ENCODE measurements at places on chromosomes 6 and 20.
A peak's percentile ranks its signal among the peaks of the same experiment; 100 is the strongest.

DNA sequence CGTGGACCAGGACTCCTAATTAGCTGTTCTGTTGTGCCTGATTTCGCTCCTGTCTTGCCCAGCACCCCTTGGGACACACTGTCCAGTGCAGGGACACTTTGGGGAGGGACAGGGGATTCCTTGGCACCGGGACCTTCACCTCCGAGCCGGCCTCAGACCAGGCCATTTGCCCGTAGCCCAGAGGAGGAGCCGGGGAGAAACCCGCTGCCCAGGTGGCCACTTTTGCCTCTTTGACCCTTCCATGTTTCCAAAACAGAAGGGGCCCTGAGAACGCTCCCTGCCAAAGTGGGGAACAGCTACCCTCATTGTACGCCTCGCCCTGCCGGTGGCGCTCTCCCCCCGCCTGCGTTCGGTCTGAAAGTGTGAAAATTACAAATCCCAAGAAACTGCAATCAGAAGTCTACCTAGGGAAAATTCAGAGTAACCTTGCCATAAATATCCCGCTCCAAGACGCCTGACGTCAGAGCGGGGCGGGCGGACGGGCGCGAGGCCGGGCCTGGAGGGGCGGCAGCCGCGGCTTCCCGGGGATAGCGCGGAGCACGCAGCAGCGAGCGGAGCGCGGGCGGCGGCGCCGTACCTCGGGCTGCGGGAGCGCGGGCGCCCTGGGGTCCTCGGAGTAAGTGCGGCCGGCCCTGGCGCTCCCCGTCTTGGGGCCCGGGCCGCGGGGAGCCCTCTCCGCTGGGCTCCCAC, at the start of gene DAAM2:
Gene DAAM2 (plus strand): TSS at position 527 of the 690 bp plus-strand sequence. CDS start 63,927 bp downstream, outside the sequence.
- DNase-seq, result no peak

GRCh38 chr6:63245420-63245819, 34.2 kb downstream of the FKBP1C start:
- no peak for DNase-seq

- no peak for DNase-seq
These were observed 57.3 kb upstream of the SMIM29 start for GRCh38 chr6:34305982-34306708.

DNA sequence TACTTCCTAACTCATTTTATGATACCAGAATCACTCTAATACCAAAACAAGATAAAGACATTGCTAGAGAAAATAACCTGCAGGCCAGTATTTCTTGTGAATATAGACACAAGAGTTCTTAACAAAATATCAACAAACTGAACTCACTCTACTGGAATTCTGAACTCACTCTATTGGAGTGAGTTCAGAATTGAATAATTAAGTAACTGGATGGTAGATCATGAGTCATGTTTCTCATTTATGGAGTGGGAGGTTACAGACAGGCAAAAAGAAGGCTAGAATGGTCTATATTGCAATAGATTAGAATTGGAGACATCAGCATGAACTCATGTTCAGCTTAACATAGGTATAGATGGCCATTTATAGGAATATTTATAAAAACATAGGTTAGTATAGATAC, 26.6 kb upstream of the C6orf58 start:
- no peak for DNase-seq

DNA sequence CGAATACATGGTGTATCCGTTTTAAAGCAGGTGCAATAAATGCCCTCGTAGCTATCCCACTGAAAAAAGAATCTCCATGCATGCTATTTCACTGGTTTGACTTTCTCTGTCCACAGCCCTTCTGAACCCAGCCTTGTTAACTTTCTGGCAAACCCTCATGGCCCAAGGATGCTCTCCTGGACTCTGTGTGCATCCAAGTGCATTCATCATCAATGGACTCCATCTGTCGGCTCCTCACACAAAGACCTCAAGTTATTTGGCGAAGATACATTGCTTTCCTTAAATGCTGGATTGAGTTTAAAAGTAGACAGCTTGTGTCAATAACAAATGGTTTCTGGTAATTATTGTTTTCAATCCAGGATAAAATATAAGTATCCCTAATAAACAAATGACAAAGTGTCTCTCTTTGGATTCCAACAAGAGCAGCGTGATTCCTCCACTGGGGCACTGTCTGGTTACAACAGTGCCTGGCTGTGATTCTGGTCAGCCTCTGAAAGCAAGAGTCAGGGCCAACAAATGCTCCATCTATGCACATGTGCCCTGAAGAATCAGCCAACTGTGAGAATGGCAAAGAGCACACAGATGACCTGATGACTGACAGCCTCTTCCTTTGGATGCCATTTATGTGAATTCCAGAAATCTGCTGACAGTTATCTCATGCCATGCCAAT, 55.7 kb downstream of the FYN start:
- no peak for DNase-seq

GRCh38 chr6:17393892-17394631, 667 bp downstream of the CAP2 start:
- DNase-seq, result no peak

- DNase-seq, result no peak
These were observed 64.5 kb upstream of the DST start for GRCh38 chr6:56706981-56707726.

DNA sequence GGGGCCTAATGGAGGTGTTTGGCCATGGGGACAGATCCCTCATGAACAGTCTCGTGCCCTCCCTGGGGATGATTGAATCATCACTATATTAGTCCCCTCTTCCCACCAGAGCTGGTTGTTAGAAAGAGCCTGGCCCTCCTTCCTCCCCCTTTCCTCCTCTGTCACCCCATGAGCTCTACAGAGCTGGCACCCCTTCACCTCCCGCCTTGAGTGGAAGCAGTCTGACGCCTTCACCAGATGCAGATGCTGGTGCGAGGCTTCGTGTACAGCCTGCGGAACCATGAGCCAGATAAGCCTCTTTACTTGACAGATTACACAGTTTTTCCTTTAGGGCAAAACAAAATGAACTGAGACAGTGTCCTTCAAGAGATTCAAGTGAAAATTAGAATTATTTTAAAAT, 74.4 kb upstream of the RIPOR2 start:
- no peak for DNase-seq

GRCh38 chr20:63114006-63114692, 101.8 kb downstream of the YTHDF1 start:
- no peak for DNase-seq

GRCh38 chr6:132478674-132479073, 34.2 kb downstream of the STX7 start:
- DNase-seq, result no peak

- no peak for DNase-seq
These were observed 64.8 kb downstream of the GRIK2 start for GRCh38 chr6:101458336-101458735.

DNA sequence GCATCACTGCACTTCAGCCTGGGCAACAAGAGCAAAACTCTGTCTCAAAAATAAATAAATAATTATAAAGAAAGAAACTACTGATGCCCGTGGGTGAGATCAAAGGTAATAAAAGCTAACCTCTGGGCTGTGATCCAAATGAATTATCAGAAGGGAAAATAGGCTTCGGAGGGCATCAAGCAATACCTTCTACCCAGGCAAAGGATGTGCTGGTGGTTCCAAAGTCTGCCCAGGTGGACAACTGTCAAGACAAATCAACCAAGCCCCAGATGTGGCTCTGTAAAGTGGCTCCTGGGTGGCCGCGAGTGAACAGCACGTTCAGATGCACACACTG, 95.6 kb downstream of the SCML4 start:
- DNase-seq, result no peak

DNA sequence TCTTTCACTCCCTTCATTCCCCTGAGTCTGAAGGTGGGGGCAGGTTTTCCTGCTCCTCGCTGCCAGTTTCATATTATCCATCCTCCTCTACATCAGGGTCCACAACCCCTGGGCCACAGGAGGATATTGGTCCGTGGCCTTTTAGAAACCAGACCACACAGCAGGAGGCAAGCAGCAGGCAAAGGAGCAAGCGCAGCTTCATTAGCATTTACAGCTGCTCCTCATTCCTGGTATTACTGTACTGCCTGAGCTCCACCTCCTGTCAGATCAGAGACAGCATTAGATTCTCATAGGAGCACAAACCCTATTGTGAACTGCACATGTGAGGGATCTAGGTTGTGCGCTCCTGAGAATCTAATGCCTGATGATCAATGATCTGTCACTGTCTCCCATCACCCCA, 380.3 kb downstream of the ARHGAP18 start:
- no peak for DNase-seq

DNA sequence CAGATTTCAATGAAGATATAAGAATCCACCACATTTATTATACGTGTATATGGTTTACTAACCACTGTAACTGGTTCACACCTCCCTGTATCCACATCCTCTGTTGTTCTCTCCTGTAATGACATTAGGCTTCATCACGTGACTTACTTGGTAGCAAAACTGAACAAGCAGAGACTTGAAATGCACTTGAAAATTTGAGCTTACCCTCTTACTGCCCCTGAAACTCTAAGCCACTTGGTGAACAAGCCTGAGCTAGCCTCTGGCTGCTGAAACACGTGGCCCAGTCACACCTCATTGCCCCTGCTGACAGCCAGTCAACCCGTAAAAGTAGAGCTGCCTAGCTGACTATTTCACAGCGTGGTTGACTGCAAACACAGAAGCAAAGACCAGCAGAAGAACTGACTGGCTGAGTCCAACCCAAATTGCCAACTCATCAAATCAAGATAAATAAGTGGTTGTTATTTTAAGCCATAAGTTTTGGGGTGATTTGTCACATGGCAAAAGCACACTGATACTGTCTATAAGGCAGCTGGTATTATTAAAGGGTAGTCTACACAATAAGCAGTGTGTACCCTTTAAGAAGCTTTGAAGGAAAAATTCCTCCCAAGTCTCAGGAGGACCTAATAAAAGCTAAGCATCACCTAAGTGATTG, 109.0 kb downstream of the RALGAPA2 start:
- DNase-seq, result peak; percentile 53

DNA sequence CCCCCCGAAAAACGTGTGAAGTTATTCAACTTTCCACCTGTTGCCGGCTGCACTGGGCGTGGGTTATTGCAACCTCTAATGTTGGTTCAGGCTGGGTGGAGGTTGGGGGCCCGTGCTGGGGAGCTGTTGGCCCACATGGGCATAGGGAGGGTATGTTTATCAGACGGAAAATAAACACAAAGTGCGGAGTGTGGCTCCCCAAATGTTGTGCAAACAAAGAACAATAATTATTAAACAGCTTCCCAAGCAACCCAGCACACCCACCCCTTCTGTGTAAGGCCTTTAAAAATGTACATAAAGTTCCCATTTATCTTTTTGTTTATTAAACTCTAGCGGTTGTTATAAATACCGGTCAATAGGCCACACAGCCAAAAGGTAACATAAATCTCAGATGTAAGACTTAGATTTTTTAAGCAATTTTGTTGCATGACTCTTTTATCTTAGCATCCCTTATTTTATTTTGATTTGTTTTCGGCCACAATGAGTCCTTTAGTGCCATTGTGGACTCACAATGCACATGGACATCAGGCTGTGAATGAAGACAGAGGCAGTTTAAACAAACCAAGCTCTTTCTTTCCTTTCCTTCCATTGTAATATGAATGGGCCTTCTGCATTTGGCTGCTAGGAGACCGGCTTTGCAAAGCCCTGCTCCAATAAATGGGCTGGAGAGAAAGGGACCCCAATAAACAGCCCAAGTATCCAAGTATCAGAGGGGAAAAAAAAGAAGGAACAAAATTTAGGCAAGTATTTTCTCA, 6.9 kb upstream of the DLL1 start:
- DNase-seq, result no peak

DNA sequence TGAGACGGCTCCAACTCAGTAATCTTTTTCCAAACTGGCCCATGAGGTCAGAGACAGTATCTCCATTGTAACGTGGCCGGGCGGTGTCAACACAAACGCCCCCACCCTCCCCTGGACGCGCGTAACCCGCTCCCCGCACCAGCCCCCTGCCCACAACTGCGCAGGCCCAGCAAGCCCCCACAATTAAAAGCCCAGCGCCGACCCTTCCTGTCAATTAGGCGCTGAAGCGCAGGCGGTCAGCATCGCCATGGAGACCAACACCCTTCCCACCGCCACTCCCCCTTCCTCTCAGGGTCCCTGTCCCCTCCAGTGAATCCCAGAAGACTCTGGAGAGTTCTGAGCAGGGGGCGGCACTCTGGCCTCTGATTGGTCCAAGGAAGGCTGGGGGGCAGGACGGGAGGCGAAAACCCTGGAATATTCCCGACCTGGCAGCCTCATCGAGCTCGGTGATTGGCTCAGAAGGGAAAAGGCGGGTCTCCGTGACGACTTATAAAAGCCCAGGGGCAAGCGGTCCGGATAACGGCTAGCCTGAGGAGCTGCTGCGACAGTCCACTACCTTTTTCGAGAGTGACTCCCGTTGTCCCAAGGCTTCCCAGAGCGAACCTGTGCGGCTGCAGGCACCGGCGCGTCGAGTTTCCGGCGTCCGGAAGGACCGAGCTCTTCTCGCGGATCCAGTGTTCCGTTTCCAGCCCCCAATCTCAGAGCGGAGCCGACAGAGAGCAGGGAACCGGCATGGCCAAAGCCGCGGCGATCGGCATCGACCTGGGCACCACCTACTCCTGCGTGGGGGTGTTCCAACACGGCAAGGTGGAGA, at the start of the genes HSPA1A and HSPA1L:
Gene HSPA1A (plus strand): TSS at position 519 of the 814 bp plus-strand sequence. CDS start 214 bp downstream, at position 733.
Gene HSPA1L (minus strand): TSS at position 259 of the 814 bp plus-strand sequence. CDS start 3,311 bp downstream, outside the sequence.
- peak; percentile 87 for DNase-seq

- DNase-seq, result no peak
These were observed 568 bp downstream of the CCDC170 start for GRCh38 chr6:151494235-151494935.

GRCh38 chr6:34466242-34467185, 638 bp downstream of the PACSIN1 start:
- no peak for DNase-seq

DNA sequence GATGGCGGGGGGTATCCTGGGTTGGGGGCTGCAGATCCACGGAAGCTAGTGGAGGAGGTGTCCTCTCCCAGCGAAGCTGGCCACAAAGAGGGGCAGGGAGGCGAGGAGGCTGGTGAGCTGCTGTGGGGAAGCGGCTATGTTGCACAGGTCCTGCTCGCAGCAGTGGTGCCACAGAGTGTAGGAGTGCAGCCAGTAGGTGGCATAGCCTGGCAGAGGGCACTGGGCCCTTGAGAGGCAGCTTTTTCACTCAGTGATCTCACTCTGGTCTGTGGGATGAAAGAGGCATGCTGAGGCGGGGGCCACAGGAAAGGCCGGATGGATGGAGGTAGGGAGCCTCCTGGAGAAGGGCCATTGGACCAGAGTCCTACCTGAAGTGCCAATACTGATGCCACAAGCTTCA, 2.9 kb upstream of the LY6G6D start:
- DNase-seq, result peak; percentile 32

- no peak for DNase-seq
These were observed 32.5 kb upstream of the SMLR1 start for GRCh38 chr6:130794738-130795137.

- DNase-seq, result no peak
These were observed 7.8 kb downstream of the MAVS start for GRCh38 chr20:3854462-3854871.

GRCh38 chr20:58976061-58976730, 4.9 kb upstream of the NELFCD start:
- no peak for DNase-seq

DNA sequence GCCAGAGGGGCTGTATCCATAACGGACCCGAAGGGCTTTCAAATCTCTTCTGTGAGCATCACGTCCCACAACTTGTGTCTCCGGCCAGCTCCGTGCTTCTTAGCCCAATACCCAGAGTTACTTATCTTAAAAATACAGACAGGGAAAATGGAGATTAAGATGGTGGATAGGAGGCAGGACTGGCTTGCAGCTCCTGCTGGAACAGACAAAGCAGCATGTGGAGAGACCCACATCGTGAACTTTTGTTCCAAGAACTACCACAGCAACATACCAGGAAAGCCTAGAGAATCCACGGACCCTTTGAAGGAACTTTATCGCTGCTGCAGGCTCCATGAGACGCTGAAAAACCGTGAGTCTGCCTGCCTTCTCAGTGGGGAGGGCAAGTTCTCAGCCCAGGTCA, 113.7 kb downstream of the RNASET2 start:
- no peak for DNase-seq

GRCh38 chr6:131381052-131381708, 191.8 kb upstream of the ARG1 start:
- no peak for DNase-seq

Data from CD4-positive, alpha-beta T cell treated with Interleukin-17A for 1 hour (primary cell).